ENCODE measurements at places on chromosomes 4 and X.

- no peak for DNase-seq
Measured at GRCh38 chr4:82381661-82382296, 8.0 kb upstream of the HNRNPD start.

DNA sequence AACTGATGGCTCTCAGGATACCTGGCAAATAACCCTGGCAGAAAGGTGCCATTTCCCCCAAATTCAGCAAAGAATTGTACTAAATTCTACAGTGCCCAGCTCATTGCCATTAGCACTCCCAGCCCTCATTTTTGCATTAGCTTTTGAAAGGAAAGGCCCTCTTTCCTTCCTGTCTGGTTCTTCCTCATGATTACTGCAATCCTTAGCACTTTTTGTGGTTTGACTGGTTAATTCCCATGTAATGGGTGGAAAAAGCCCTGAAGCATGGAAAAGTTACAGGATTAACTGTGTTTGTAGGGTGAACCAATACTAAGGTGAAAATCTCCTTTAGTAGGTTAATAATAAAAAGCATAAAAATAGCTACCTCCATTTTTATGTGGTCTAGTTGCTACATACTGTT, 139.5 kb downstream of the NPNT start:
- DNase-seq, result no peak

- no peak for DNase-seq
Measured at GRCh38 chr4:3046162-3046561, 28.2 kb downstream of the HTT-AS start.

DNA sequence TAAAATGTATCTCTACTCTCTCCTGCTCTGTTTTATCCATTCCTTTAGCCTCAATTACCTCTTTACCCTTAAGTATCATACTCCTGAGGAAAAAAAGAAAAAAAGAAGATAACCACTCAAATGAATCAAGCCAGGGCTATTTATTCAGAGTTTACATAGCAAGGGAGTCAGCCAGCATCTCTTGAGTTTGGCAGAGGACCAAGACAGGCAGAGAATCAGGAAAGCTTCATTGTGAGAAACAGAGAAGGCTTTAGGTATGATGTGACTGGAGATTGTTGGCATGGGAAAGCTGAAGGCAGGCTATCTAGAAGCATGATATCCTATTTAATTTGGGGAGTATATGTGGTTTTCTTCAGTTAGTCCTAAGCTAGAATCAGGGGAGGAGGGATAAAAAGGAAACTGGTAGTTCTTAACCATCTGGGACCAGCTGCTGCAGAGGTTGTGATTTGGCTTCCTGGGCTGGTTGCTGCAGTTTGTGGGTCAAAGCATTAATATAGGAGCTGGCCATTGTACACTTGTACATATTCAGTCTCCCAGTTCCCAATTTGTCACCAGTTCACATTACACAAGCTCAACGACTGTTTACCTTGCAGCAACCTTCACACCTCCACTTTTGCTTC, 11.2 kb downstream of the APELA start:
- no peak for DNase-seq

DNA sequence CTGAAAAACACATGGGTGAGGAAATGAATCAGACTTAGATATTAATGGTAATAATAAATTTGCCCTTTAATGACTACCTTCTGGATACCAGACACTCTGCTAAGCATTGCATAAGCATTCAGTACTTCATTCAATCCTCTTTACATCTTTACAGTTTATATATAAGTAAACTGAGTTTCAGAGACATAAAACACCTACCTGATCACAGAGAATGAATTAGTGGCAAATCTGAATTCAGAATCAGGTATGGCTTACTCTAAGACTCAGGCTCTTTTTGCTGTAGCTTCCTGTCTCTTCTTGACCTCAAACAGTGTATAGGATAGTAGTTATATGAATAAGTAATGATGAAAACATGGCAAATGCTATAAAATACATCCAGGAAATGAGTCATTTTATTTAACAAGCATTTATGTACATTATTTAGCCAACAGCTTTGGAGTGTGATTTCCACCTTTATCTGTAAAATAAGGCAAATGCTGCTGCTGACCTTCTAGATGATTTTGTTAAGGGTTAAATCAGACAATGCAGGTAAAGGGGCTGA, 83.9 kb downstream of the VEGFC start:
- DNase-seq, result no peak

DNA sequence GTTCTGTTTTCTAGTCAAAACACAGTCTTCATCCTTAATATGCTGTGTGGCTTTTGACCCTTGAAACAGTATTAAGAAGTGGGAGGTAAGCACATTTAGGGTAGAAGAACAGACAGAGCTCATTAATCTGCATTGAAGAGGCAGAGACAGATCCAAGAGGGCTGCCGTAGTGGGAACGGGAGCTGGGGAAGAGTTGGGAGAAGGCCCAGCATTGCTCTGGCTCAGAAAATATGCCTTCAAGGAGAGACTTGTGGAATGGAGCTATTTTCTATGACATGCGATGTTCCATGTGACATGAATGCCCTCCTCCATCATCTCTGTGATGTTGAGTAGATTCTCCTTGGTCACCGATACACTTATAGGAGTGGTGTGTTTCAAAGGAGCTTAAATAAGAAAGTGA, 273.3 kb upstream of the BOD1L1 start:
- no peak for DNase-seq

DNA sequence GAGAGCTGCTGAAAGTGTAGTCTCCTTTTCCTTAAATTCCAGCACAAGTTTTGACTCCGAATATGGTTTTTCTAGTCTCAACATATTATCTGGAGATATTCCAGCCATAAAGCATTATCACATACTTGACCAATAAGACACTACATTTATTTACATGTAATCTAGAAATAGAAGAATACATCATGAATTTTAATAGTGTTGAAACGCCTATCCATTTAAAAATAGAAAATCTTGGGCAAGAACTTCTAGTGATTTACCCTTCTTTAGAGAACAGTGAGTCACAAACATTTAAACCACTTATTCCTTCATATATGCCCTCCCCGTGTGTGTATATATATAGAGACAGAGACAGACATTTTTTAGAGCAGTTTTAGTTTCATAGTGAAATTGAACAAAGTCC, 161.5 kb downstream of the SOWAHB start:
- no peak for DNase-seq

- no peak for DNase-seq
Measured at GRCh38 chrX:16772460-16772859, 13.8 kb upstream of the TXLNG start.

DNA sequence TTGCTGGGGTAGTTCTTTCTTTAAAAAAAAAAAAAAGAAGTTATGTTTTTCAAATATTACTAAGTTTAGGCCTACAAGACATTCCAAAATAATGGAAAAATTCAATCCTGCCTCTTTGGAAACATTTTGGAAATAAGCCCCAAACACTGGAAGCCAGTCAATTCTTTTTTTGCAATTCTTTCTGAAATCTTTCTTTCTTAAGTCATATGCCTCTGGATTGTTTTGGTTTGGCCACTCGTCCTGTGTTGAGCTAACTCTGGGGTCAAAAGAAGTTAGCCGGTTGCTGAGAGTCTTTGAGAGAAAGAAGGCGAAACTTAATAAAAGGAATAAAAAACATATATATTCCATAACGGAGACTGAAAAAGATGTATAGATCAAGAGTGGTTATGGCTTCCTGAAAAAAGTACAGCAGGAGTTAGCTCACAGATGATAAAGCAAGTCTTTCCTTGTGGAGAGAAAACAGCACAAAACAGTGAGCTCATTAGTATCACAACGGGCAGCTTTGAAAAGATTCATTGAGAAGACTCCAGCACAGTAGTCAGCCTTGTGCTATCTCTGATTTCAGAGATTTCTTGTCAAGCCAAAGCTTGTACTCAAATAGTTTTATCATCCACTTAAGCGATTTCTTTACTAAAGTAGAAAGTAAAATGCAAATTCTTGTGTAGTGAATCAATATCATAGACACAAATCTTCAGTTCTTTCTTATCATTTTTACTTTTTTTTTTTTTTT, 64.8 kb downstream of the PLS3 start:
- DNase-seq, result no peak

DNA sequence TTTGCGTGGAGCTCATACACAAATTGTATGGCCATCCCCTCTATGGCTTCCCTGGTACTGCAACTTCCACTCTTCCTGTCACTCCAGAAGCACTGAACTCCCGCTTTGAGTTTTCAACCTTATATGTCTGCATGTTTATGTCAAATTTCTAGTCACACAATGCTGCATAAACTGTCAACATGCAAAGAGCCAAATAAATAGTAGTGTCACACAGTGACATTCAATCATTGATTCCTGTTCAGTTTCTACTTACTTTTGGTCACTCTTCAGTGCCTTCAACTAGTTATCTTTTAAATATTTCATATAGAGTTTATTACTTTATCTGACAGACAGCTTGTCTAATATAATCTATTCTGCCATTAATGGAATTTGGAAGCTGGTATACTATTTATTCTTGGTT, 149.3 kb downstream of the SPANXN1 start:
- no peak for DNase-seq

- no peak for DNase-seq
Measured at GRCh38 chrX:112849016-112849415, 8.4 kb upstream of the AMOT start.

- no peak for DNase-seq
Measured at GRCh38 chr4:177728361-177729152, 286.3 kb upstream of the AGA start.

DNA sequence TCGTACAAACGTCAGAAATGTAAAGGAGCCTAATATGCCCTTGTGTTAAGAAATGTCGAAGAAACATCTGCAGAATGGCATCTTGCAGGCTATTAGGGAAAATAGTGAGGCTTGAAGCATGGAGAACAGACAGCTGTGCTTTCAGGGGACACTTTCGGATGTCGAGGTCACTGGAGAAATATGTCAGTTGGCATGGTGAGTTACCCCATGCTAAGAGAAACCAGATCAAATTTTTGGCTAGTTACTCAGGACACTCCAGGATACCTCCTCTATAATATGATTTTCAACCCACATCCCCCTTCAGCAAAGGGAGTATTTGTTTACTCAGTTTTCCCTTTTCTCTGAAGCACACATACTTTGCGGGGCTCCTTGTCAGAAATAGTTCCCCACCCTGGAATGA, 171.4 kb downstream of the GPC3 start:
- DNase-seq, result no peak

GRCh38 chr4:153322791-153323190, 21.7 kb upstream of the MND1 start:
- DNase-seq, result no peak

DNA sequence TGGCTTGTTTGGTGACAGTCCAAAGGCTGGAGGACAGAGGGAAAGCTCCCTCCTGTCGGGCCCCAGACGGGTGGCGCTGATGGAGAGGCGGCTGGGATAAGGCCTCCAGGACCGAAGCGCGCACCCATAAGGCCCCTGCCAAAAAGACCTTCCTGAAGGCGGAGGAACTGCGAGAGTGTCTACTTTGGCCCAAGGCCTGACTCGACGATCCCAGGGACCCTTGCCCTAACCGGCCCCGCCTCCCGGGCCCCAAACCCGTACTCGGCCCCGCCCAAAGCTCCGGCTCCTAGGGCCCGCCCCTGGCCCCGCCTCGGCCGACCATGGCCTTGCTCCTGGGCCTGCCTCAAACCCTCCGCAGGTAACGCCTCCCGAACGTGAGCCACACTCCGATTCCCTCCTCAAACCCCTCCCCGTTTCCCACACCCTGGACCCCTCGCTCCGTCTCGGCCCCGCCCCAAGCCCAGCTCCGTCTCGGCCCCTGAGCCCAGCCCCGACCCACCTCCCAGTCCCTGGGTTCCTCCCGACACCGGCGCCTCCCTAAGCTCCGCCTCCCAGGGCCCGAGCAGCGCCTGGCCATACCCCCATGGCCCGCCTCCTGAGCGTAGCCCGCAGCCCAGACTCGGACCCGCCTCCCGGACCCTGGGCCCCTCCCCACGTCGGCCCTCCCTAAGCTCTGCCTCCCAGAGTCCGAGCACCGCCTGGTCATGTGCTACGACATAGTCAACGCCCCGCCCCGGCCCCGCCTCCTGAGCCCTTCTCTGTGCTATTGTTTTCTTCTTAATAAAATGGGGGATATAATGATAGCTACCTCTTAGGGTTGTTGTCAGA, 90.0 kb upstream of the DRD5 start:
- peak; percentile 26 for DNase-seq

DNA sequence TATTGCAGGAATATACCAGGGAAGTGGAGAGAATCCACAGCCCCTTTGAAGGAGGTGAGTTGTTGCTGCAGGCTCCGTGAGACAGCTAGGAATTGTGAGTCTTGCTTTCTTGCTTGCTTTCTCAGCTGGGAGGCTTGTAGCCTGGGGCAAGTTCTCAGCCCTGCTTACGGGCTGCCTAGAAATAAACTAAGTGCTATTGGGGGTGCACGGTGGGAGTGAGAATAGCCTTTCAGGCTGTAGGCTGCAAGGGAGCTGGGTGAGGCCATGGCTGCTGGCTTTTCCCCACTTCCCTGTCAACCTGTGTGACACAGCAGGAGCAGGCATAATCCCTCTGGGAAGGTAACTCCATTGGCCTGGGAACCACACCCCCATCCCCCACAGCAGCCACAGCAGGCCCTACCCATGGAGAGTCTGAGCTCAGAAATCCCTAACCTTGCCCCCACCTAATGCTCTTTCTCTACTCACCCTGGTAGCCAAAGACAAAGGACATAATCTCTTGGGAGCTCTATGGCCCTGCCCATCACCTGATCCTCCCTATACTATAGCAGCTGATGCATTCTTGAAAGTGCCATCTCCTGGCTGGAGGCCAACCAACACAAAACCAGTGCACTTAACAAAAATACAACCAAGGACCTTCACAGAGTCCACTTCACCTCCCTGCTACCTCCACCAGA, 113.0 kb downstream of the MMRN1 start:
- DNase-seq, result no peak

- no peak for DNase-seq
Measured at GRCh38 chr4:91448668-91449330, 855.0 kb upstream of the GRID2 start.

DNA sequence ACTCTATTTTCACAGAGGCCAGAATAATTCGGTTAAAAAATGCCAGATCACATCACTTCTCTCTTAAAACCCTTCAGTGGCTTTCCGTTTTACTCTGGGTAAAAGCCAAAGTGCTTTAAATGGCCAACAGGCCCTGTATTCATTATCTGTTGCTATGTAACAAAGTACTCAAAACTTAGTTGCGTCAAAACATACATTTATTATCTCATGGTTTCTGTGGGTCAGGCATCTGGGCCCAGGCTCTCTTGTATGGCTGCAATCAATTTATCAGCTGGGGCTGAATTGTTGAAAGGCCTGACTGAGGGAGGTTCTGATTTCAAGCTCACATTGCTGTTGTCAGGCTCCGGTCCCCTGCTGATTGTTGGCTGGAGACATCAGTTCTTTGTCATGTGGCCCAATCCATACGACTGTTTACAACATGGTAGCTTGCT, 72.7 kb upstream of the H2AZ1 start:
- DNase-seq, result no peak

- no peak for DNase-seq
Measured at GRCh38 chr4:86934147-86934770, 552 bp upstream of the AFF1 start.

- DNase-seq, result no peak
Measured at GRCh38 chr4:181293014-181293413, 950.2 kb upstream of the TENM3 start.

DNA sequence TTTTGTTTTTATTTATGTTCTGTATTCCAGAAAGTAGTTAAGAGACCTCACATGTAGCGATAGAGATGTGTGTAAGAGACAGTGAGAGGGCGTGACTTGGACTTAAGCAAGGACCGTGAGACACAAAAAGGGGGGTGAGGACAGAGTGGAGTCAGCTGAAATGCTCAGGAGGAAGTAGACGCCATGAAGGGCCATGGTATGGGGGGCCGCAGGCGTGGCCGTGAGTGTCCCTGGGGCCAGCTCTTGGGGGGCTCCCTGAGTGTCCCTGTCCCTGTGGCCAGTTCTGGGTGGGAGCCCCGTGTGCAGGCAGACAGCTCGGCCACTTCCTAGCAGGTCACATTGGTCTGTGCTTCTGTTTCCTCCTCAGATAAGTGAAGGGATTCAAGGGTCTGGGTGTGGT, 23.0 kb upstream of the MSANTD1 start:
- no peak for DNase-seq
